ENCODE measurements at places on chromosomes 12 and 14.

DNA sequence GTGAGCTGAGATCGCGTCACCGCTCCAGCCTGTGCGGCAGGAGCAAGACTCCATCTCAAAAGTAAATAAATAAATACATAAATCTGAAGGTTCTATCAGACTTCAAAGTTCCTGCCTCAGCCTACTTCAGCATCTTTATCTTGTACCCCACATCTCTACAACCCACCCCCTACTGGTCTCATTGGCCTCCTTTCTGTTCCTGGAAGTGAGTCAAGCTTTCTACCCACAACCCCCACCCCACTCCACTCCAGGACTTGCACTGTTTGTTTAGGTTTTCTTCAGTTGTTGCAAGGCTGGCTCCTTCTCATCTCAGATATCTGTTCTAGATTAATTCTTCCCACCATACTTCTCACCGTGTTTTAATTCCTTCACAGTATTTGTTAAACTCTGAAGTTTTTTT, 714 bp upstream of the PSMC6 start:
- DNase-seq: no peak

DNA sequence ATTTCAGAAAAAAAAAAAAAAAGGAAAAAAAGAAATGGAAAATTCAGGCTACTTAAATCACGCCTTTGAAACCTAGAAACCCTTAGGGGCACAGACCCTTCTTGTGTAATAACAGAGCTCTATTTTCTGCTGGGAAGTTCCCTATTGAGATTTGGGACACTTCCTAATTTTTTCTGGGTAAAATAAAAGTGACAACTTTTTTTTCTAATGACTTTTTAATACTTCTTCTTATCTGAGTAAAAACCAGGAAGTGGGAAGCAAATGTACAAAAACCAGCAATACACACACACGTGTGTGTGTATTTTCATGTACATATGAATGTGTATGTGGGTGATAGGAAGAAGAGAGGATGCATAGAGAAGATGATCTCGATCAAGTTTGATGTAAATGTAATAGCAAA, 35.8 kb downstream of the ETV6 start:
- DNase-seq: no peak

DNA sequence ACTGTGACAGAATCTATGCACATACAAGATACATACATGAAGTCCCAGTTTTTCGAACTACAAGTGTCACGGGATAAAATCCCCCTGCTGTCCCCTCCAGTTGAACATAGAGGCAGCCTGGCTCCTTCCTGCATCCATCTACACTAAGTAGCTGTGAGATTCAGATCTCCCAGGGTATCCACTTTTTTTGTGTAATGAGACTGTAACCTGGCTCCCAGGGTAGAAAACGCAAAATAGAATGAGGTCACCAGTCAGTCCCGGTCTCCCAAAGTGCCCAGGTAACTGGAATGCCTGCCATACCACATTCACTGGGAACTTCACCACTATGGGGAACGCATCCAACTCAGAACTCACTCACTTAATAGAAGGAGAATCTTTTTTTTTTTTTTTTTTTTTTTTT, 67.8 kb downstream of the TMCC3 start:
- no peak for DNase-seq

DNA sequence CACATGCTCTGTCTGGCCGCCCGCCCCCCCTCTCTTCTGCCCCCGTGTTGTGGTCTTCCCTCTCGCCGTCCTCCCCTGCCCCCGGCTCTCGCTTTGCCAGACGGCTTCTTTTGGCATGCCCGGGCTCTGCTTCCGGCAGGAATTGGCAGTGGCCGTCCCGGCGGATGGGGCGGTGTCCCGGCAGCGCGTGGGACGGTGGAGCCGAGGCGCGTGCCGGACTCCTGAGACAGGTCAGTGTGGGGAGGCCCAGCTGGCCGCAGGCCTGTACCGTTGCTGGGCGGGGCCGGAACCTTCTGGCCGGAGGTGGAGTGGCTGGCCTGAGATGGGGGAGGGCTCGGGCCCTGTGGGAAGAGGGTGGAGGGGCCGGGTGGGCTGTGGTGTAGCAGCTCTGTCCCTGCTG, 17.1 kb downstream of the KIF26A start:
- no peak for DNase-seq

DNA sequence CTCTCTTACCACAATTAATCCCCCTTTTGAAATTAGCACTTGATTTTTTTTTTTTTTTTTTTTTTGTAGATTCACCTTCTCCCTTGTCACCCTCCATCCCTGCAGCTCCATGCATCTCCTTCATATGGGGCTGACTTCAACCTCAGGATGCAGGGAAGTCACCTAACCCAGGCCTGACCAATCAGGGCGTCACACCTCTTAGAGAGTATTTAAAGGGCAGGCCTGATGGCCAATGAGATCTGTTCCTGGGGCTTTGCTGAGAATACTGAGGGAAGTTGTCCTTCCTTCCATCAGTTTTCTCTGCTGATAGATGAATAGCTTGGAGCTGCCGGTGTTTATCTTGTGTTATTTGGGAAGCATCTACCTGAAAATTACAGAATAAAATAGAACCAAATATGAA, 1104.7 kb upstream of the TMEM132C start:
- peak; percentile 49 for DNase-seq

DNA sequence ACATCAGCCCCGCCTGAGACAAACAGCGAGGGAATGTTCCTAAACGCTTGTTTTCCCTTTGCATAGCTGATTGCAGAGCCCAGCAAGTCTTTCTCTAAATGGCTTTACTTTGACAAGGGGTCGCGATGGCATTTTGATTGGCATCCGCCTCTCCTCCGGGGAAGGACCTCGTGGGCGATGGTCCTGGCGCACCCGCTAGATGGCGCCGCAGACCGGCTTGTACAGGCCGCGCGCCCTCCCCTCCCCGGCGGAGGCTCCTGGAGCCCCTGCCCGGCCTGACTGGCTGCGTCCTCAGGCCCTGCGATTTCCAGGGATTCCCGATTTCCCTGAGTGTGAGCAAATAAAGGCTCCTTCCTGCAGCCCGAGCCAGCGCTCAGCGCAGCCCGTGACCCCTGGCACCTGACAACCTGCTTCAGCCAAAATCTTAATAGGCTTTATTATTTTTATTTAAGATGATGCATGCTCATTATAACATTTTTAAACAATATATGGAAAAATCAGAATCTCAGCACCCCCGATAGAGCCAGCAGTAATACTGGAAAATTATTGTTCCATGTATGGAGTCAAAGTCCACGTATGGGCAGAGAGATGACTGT, 468.3 kb downstream of the AACS start:
- peak; percentile 90 for DNase-seq

- no peak for DNase-seq
These were observed 12.7 kb downstream of the LTBP2 start for GRCh38 chr14:74599321-74599761.

DNA sequence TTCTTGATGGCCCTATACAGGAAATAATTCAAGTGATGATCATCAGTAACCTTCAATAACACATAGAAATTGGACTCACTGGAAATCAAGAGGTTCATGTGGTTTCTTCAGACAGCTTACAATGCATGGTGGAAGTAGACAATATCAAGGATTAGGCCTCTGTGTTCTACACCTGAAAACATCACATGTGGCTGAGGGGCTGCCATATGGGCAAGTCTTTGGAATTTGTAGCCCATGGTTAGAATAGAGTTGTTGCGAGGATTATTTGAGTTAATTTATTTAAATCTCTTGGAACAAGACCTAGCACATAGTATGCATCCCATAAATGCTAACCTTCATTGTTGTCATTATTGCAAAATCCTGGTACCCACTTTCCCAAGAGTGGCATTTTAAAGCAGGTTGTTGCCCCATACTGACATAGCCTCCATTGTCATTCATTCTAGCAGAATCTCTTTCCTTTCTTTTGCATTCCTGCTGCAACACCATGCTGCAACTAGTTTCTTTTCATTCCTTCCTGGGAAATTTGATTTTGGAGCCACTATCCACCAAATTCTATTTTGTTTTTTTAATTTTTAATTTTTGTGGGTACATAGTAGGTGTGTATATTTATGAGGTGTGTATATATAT, 352.7 kb upstream of the NAV3 start:
- no peak for DNase-seq

DNA sequence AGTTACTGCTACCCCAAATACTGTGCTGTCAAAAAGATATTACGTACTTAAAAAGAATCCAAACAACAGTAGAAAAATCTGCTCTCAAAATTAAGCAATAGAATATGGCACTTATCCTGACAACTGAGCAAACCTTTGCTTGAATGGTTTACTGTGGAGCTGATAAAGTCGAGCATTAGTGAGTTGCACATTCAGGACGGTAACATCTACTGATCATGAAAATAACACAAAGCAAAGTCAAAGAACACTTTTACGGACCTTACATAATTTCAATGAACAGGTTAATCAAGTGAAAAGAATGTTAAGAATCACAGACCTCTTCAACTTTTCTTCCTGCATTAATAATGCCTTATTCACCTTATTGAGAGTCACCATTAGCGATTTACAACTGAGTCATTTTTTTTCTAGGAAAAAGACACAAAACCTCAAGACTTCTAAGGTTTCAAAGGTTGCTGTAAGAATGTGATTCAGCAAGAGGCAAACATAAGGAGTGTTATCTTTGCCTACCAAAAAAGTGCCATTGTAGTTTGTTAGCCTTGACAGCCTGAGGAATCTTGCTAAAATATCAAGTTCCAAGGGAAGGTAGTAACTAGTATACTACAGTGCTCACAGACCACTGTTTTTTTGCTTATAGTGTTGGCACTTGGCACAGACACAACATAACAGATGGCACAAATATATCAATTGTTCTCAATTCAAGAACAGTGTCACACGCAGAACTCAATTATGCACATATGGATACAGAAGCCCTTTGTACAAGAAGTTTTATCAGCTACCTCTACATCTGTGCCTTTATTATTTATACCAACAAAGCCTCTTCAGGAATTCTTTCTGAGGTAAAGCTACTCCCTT, 334.2 kb upstream of the RPL10L start:
- DNase-seq: no peak

- no peak for DNase-seq
These were observed 187.1 kb upstream of the FAR2 start for GRCh38 chr12:28961948-28962384.

- DNase-seq: no peak
These were observed 25.1 kb upstream of the LTBP2 start for GRCh38 chr14:74637178-74637550.

- no peak for DNase-seq
These were observed 219.1 kb downstream of the SLC41A2 start for GRCh38 chr12:104738776-104739642.

DNA sequence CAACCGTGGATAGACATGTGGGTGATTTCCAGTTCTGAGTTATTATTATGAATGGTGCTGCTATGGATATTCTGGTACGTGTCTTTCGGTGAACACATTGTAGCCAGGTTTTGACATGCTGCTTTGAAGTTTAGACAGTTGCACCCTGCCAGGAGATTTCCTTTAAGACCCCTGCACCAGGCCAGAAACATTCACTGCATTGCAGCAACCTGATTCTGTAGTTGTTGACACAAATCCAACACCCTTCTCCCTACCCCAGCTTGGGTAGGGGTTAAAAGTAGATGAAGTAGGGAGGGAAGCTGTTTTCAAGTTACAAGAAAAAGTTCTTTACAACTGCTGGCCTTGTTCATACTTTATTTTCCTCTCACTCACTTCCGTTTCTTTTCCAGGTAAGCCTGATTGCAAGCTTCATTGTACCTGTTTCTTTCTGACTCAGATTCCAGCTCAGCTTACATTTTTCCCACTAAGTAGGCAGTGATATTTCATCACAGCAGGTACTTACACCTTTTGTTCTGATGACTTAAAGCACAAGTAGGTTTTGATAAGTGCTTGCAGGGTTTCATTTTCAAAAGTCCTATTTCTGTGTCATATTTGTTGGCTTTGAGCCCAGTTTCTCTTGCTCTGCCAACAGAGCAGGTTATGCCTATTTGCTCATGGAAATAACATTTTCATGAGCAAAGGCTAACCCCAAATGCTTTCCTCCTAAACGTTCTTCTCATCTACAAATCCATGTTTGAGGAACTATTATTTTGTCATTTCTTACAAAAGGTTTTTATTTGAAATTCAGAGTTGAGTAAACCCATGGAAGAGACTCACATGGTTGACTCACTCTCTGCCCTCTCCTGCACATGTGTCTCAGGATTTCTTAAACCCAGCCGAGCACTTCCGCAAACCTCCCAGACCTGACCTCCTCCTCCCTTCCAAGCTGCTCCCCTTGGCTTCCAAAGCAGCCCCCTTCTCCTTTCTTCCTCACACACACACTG, 12.1 kb upstream of the LTA4H start:
- no peak for DNase-seq

DNA sequence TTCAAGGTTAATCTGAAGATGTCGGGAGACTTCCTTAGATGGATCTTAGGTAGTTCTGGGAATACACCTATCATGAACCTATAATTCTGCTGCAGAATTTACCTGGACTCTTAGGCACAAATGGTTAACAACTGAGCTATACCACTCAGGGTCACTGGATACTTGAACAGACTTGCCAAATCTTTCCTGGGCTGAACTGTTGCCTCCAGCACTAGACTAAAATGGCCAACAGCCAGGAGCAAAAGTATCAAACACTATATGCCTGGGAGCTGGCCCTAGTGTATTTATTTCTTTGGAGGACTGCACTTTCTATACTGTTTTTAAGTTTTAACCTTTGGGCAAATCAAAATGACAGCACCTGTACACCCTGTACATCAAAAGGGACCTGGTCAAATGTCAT, 252.8 kb downstream of the TMEM117 start:
- no peak for DNase-seq

DNA sequence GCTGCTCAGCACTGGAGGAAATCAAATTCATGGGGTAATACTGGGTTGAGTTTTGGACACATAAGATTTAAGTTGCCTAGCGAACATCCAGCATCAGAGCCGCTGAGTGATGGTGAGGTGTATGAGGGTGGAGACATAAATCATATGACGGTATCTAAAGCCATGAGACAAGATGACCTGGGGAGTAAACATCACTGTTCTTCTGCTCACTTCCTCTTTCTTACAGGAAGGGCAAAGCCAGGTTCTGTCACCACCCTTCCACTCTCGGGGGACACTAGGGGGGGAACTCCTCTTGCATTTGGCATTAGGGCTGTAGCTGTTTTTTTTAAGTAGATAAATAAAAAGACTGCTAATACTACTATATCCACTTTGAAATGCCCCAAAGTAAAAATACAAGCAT, 24.0 kb downstream of the PRDM4 start:
- DNase-seq: no peak

DNA sequence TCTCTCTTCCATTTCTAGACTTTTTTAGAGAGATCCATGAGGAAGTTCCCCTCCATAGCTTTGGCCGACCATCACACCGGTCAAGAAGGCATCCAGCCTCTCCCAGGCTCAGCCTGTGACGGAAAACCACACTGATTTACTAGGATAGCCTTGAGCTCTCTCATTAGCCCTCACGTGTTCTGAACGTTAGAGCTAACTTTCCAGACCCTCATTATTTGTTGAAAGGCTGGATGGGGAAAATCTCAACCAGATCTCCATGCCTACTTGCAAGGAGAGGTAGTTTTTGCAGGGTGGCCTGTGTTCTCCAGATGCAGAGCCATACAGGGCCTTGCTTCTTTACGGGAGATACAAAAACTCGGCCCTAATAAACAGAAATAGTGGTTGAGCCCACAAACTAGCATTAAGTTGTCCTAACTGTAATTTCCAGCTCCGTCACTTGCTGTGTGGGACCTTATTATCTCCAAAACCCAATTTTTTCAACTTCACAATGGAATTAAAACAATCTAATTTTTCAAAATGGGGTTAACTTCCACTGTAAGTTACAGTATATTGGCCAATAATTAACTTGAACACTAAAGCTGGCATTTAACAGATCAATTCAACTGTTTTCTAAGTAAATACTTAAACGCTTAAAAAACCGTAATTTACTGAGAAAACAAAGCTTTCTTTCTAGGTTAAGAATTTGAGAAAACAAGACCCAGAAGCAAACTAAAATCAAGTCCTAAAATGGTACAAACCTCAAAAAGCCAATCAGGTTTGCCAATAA, 65.3 kb downstream of the KLHL28 start:
- DNase-seq: no peak

GRCh38 chr12:124462750-124463149, 104.7 kb downstream of the NCOR2 start:
- DNase-seq: no peak
